ENCODE measurements at places on chromosomes 13 and 19.

DNA sequence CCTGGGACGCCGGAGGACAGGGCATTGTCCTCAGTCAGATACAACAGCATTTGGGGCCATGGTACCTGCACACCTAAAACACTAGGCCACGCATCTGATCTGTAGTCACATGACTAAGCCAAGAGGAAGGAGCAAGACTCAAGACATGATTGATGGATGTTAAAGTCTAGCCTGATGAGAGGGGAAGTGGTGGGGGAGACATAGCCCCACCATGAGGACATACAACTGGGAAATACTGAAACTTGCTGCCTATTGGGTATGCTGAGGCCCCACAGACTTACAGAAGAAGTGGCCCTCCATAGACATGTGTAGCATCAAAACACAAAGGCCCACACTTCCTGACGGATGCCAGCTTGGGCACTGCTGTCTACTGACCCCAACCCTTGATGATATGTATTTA, 1.4 kb upstream of the ICAM4 start:
- no peak for DNase-seq

DNA sequence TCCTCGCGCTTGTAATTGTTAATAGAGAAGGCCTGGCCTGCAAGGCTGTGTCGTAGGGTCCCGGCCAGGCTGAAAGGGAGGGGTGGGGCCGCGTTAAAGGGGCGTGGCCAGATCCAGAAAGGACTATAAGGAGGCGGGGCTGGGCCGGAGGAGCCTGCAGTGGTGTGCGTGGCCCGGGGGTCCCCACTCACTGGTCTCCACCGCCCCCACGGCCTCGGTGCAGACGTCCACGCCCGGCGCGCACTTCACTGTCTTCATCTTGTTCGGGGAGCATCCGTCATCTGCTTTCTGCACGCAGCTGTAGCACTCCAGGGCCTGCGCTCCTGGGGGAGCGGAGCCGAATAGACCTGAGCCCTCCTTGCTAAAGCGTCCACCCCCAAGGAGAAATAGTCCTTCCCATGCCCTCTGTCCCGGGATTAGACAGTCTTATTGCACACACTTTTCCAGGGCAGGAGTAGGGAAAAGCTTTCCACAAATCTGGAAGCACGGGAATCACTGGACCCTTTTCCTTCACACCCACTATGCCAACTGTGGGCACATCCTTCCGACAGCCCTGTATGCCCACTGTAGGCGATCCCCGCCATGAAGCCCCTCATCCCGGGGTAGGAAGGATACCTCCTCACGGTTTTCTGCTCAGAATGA, 1.2 kb downstream of the LYPD3 start:
- DNase-seq: peak; percentile 48

DNA sequence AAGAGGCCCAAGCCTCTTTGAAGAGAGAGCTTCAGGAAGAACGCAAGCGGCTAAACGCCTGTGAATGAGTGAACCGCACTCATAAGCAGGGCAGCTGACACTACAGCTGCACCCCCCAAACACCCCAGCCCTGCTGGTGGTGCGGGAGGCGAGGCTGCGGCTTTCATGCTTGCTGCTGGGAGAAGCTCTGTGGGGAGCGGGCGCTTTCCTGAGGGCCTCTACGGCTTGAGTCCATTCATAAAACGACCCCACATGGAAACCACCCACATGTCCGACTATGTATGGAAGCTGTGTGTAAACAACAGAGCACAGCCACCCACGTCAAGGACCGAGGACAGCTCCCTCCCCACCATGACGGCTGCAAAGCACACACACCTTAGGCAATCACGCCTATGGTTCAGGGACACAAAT, 5.5 kb downstream of the AP3D1 start:
- DNase-seq: no peak

GRCh38 chr19:46984077-46985010, 35.3 kb upstream of the NPAS1 start:
- DNase-seq: no peak

DNA sequence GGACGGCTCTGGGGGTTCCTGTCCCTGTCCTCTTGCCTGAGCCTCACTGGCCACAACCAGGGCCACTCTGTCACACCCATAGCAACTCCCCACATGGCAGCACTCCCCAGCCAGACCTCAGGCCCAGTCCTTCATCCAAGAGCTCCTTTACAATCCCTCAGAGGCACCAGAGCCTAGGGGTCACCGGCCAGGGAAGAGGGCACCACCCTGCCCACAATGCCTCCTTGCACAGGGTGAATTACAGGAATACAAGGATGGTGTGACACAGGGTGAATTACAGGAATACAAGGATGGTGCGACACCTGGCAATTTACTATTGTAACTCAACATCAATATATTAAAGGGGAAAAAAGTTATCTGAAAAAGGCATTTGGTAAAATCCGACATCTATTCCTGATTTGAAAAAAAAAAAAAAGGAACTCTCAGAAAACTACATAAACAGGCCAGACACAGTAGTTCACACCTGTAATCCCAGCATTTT, 16.5 kb downstream of the MIER2 start:
- no peak for DNase-seq

All from stimulated activated CD4-positive, alpha-beta T cell treated with anti-CD3 and anti-CD28 coated beads, Interleukin-1b, Interleukin-23, amount 100 ng/mL, for 1 hour (primary cell).